ENCODE measurements at places on chromosomes 3 and 15. TPM values are rescaled to one million over a fixed set of nuclear protein-coding genes. Genes with fewer than 3 reads are reported as not detected.

Gene COL8A1
- 35.8 TPM for total RNA-seq

Gene SLC9C1
- 0.26 TPM for total RNA-seq

Gene RLBP1
- total RNA-seq = not detected

Gene SOX14
- total RNA-seq = not detected

Gene NANOGP8
- not detected for total RNA-seq

Gene PLOD2
- 35.7 TPM for total RNA-seq

Gene HTR3E
- total RNA-seq = not detected

Data from left cardiac atrium (tissue), 4 donors.